ENCODE measurements at places on chromosomes 2 and 18.

DNA sequence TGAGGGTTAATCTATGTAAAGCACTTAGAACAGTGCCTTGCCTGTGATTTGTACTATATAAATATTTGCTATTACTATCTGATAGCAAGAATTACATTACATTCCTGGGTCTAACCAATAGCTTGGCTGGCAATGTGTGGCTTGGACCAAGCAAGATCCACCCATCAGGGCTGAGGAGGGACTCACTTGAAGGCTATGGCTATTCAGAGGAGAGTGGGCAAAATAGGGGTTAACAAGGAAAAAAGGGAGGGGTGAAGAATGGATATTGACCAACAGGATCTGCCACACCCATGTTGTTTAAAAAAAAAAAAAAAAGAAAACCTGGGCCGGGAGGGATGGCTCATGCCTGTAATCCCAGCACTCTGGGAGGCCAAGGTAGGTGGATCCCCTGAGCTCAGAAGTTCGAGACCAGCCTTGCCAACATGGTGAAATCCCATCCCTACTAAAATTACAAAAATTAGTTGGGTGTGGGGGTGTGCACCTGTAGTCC, 20.0 kb upstream of the TMBIM1 start:
- peaks cover 16% of the 10 kb centered on the region for H3K4me1 ChIP-seq
- H3K27me3 ChIP-seq: no peaks in the 10 kb centered on the region
- H3K4me3 ChIP-seq: no peak overlapping the region
- no peak overlapping the region for H3K27ac ChIP-seq
- DNase-seq: no peak
- no peaks in the 10 kb centered on the region for H3K36me3 ChIP-seq

GRCh38 chr2:204645018-204645773, 99.9 kb downstream of the PARD3B start:
- no peak overlapping the region for H3K4me3 ChIP-seq
- no peak for DNase-seq
- H3K27me3 ChIP-seq: no peaks in the 10 kb centered on the region

DNA sequence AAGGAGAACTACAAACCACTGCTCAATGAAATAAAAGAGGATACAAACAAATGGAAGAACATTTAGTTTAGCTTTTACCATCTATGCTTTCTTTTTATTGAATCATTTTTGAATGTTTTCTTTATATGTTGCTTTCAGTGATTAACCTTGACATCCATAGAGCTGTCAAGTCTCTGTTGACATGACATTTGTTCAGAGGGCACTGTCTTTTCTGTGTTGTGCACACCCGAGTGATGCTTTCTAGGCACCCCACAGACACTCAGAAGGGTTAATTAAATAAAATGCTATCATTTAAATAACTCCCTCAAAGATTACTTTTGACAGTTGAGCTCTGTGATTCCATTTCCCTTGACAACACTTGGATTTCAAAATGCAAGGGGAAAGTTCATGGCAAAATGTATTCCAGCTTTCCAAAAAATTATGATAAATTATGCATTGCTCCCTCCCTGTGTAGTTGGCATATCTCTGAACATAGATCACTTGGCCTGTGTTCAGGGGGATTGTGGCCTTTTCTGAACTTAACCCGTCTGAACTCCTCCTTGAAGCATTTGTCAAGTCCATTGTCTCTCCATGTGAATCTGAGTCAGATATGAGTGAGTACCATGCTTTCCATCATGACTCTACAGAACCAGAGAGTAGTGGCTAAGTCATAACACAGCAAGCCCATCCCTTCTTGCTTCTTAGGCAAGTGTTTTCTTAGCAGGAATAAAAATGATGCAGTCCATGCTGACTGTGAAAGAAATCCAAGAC, 372.6 kb downstream of the RPRM start:
- DNase-seq: no peak
- no peak overlapping the region for H3K4me3 ChIP-seq
- no peaks in the 10 kb centered on the region for H3K36me3 ChIP-seq
- no peaks in the 10 kb centered on the region for H3K27me3 ChIP-seq

- no peaks in the 10 kb centered on the region for H3K4me1 ChIP-seq
- no peak overlapping the region for H3K4me3 ChIP-seq
- H3K27ac ChIP-seq: no peak overlapping the region
- no peaks in the 10 kb centered on the region for H3K36me3 ChIP-seq
Measured at GRCh38 chr2:119024568-119024967, 82.6 kb downstream of the MARCO start.

All from natural killer cell (primary cell).